Stimulated activated memory B cell treated with anti-CD40 and anti-IgM and Interleukin-4, amounts not matched to agents 10 μg/mL and 1 μg/mL and 100 μg/mL, for 72 hours (primary cell): ENCODE measurements at places on chromosomes 1 and 21.
A peak's percentile ranks its signal among the peaks of the same experiment; 100 is the strongest.

DNA sequence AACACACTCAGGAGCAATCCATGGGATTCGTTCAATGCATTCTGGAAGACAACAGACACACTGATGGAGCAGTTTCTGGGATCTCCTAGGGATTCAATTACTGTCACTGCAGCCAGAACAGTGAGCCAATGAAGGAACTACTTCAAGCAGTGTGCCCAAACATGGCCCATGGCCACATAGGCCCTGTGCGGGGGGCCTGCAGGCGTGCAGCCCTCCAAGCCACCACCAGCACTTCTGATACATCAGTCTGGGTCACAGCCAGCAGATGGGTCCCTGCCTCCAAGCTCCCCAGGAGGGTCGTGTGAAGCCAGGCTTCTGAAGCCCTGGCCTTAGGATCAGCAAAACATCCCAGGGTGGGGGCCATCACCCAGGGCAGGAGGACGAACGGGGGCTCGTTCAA lies 99.3 kb downstream of the RAVER2 start:
- no peak for ATAC-seq

GRCh38 chr1:74396462-74396861 lies 115.9 kb downstream of the LRRC53 start:
- no peak for ATAC-seq

- ATAC-seq: no peak
Measured at GRCh38 chr1:48526008-48526710, 54.2 kb upstream of the SPATA6 start.

GRCh38 chr1:6950001-6950765 lies 164.9 kb downstream of the CAMTA1 start:
- no peak for ATAC-seq

- ATAC-seq: peak; percentile 74
Measured at GRCh38 chr1:175599212-175599705, 144.1 kb downstream of the TNR start.

- ATAC-seq: peak; percentile 29
Measured at GRCh38 chr1:223423641-223424233, 30.5 kb downstream of the CCDC185 start.

- ATAC-seq: no peak
Measured at GRCh38 chr1:240987928-240988327, 369.1 kb downstream of the RGS7 start.

GRCh38 chr1:93196591-93196990 lies 16.1 kb downstream of the CCDC18 start:
- no peak for ATAC-seq

GRCh38 chr1:32060914-32061313 lies 11.8 kb upstream of the TMEM39B start:
- no peak for ATAC-seq

- ATAC-seq: no peak
Measured at GRCh38 chr1:236799001-236799400, 3.9 kb downstream of the MTR start.

DNA sequence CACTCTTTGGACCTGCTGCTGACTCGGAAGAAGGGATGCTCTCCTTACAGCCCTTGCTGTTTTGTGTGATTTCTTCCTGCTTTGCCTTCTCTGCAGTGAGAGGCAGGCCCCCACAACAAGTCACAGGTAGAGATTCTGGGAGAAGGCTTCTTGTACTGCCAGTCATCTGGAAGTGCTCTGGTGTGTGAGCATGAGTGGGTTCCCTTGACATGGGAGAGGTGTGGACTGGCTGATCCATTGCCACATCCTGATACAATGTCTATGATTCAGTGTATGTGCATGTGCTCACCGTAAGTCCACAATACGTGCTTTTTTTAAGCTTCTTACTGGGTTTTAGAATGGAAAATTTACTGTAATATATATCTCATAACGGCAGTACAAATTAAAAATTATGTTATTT lies 46.0 kb upstream of the PLA2G4A start:
- ATAC-seq: no peak

- no peak for ATAC-seq
Measured at GRCh38 chr1:243454328-243454997, 198.6 kb downstream of the SDCCAG8 start.
